ENCODE measurements at places on chromosomes 1 and 21. TPM values are rescaled to one million over a fixed set of nuclear protein-coding genes. Genes with fewer than 3 reads are reported as not detected.
A peak's percentile ranks its signal among the peaks of the same experiment; 100 is the strongest.

HPDL gene
- 8.6 TPM for total RNA-seq

DNA sequence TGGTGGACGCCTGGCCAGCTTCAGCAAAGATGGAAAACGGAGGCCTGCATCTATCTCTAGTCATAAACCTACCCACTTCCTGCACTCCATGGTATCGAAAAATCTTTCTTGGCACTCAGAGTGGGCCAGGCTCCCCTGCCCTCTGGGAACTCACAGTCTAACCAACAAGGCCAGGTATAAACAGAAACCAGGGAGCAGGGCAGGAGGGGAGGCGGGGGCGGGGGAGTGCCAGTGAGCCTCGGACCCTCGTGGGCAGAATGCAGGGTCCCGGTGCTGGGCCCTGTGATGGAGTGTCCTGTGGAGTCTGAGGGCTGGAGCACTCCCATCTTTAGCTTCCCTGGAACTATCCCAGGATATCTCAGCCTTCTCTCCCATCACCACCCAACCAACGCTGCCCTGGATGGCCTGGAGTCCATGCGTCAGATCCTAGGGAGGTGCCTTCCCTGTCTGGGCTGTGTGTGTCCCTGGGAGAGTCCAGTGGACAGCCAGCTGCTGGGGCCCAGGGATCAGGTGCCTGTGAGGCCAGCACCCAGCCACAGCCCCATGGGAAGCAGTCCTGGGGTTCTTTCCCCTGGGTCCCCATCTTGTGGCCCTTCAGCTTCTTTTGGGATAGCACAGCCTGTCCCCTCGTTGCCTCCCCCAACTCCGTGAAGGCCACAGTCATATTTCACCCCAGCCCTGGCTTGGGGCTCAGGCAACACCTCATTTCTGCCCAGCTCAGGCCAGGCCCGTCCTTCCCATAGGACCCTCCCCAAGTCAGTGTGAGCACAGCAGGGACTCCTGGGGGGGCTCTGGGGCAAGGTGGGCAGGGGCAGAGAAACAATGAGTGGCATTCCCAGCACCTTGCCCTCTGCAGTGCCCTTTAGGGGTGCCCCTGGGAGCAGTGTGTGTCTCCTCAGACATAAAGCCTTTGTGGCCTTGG lies 1.1 kb upstream of the EPS8L3 start:
- H3K27me3 ChIP-seq = no peaks in the 10 kb centered on the region
- H3K27ac ChIP-seq = peak overlapping the region; percentile 93
- H3K4me1 ChIP-seq = no peaks in the 10 kb centered on the region

GRCh38 chr21:26851109-26851944 lies 6.1 kb upstream of the ADAMTS1 start:
- H3K36me3 ChIP-seq = no peaks in the 10 kb centered on the region
- no peaks in the 10 kb centered on the region for H3K4me1 ChIP-seq
- H3K27me3 ChIP-seq = no peaks in the 10 kb centered on the region

- peak; percentile 87 for DNase-seq
- H3K4me1 ChIP-seq = no peaks in the 10 kb centered on the region
- peak within 1 kb of the TSS; percentile 57 for H3K4me3 ChIP-seq
Measured at GRCh38 chr1:200738327-200738948, at the start of gene CAMSAP2. Gene CAMSAP2 (plus strand): TSS chr1:200738893. CDS start chr1:200739828, 935 bp downstream.

- H3K4me1 ChIP-seq = no peaks in the 10 kb centered on the region
- DNase-seq = no peak
- H3K27me3 ChIP-seq = no peaks in the 10 kb centered on the region
- H3K4me3 ChIP-seq = no peak overlapping the region
Measured at GRCh38 chr1:225944387-225944786, 3.4 kb upstream of the LEFTY2 start.

- H3K4me1 ChIP-seq = peaks cover 4% of the 10 kb centered on the region
- no peak overlapping the region for H3K4me3 ChIP-seq
- H3K36me3 ChIP-seq = no peaks in the 10 kb centered on the region
Measured at GRCh38 chr1:207882692-207883091, 28.2 kb downstream of the CD34 start.

- H3K27me3 ChIP-seq = no peaks in the 10 kb centered on the region
- no peak for DNase-seq
- no peaks in the 10 kb centered on the region for H3K36me3 ChIP-seq
- H3K4me3 ChIP-seq = no peak overlapping the region
Measured at GRCh38 chr1:216005916-216006315, 417.3 kb downstream of the USH2A start.

- no peak overlapping the region for H3K27ac ChIP-seq
- no peaks in the 10 kb centered on the region for H3K27me3 ChIP-seq
- no peaks in the 10 kb centered on the region for H3K4me1 ChIP-seq
- DNase-seq = no peak
- H3K4me3 ChIP-seq = no peak overlapping the region
- no peaks in the 10 kb centered on the region for H3K36me3 ChIP-seq
Measured at GRCh38 chr1:97120806-97121205, 399.2 kb downstream of the PTBP2 start.

- no peaks in the 10 kb centered on the region for H3K36me3 ChIP-seq
- no peaks in the 10 kb centered on the region for H3K4me1 ChIP-seq
- no peak for DNase-seq
- no peak overlapping the region for H3K27ac ChIP-seq
- no peaks in the 10 kb centered on the region for H3K27me3 ChIP-seq
- H3K4me3 ChIP-seq = no peak overlapping the region
Measured at GRCh38 chr1:53956308-53957168, 10.4 kb downstream of the LRRC42 start.

FBXO42 gene
- 27.1 TPM for total RNA-seq

- no peaks in the 10 kb centered on the region for H3K36me3 ChIP-seq
- H3K4me1 ChIP-seq = no peaks in the 10 kb centered on the region
- no peaks in the 10 kb centered on the region for H3K27me3 ChIP-seq
Measured at GRCh38 chr21:14235101-14235500, 19.1 kb downstream of the RBM11 start.

AIRE gene
- not detected for total RNA-seq

GADD45A gene
- total RNA-seq = 61.3 TPM

DNA sequence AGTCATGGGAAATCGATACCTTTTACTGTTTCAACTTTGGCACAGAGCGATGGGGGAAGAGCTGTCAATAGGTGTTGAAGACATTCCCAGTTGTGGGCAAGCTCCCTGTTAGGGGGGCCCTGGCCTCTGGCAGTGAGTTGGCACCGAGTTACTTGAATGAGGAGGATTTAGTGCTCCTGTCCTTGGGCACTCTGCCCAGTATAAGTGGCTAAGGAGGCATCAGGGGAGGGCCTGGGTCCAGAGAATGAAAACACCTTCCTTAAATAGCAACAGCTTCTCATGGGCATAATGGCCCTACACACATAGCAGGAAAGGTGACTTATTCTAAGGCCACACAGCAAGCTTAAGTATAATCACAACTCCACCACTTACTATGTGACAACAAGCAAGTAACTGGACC lies 664.4 kb downstream of the PTPRU start:
- no peaks in the 10 kb centered on the region for H3K27me3 ChIP-seq
- H3K36me3 ChIP-seq = no peaks in the 10 kb centered on the region
- no peak for DNase-seq
- no peak overlapping the region for H3K4me3 ChIP-seq
- no peaks in the 10 kb centered on the region for H3K4me1 ChIP-seq

DDR2 gene
- total RNA-seq = 112 TPM

DNA sequence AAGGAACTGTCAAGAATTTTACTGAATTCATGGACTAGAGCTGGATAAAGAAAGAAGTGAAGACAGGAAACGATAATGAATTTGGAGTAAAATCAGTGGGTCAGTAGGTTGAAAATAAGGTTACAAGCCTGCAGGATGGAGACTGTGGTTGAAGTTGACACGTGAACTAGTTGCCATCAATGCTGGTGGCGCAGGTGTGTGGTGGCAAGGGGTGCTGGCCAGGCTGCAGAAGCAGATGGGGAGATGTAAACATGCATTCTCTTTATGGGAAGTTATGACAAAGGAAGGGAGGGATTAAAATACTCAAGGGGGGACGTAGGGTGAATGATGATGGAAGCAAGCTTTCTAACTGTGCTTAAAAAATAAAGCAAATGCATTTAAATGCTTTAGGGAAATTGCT lies 263.1 kb downstream of the KCNJ6 start:
- no peak overlapping the region for H3K4me3 ChIP-seq
- no peaks in the 10 kb centered on the region for H3K4me1 ChIP-seq
- no peak for DNase-seq
- no peaks in the 10 kb centered on the region for H3K27me3 ChIP-seq
- H3K27ac ChIP-seq = no peak overlapping the region

GRCh38 chr1:15282038-15282437 lies 35.0 kb downstream of the FHAD1 start:
- no peak for DNase-seq
- H3K36me3 ChIP-seq = no peaks in the 10 kb centered on the region
- H3K4me3 ChIP-seq = no peak overlapping the region
- no peaks in the 10 kb centered on the region for H3K4me1 ChIP-seq

DNA sequence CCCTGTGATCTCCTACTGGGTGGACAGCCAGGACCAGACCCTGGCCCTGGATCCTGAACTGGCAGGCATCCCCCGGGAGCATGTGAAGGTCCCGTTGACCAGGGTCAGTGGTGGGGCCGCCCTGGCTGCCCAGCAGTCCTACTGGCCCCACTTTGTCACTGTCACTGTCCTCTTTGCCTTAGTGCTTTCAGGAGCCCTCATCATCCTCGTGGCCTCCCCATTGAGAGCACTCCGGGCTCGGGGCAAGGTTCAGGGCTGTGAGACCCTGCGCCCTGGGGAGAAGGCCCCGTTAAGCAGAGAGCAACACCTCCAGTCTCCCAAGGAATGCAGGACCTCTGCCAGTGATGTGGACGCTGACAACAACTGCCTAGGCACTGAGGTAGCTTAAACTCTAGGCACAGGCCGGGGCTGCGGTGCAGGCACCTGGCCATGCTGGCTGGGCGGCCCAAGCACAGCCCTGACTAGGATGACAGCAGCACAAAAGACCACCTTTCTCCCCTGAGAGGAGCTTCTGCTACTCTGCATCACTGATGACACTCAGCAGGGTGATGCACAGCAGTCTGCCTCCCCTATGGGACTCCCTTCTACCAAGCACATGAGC lies 17.2 kb upstream of the SLC25A44 start:
- H3K27ac ChIP-seq = no peak overlapping the region
- no peak for DNase-seq
- H3K4me3 ChIP-seq = no peak overlapping the region
- H3K4me1 ChIP-seq = no peaks in the 10 kb centered on the region
- H3K36me3 ChIP-seq = no peaks in the 10 kb centered on the region
- H3K27me3 ChIP-seq = no peaks in the 10 kb centered on the region

DNA sequence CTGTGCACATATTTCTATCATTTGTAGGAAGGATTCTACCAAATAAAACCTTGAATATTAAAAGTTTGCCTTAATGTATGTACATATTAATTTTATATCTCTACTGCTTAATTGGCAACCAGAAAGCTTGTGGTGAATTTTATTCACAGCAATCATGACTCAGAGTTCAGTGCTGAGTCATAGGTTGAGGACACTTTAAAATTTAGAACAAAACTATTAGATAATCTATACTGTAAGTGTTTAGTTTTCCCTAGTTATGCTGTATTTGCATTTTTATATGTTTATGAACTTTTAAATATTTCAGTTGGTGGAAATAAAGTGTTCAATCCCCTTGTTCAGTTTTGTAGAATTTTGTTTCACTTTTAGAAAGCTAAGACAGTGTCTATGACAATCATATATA lies 841.5 kb downstream of the KCNT2 start:
- H3K27me3 ChIP-seq = no peaks in the 10 kb centered on the region
- no peak for DNase-seq

GRCh38 chr21:37682966-37683365 lies 233.3 kb downstream of the KCNJ6 start:
- H3K4me3 ChIP-seq = no peak overlapping the region
- H3K4me1 ChIP-seq = no peaks in the 10 kb centered on the region
- no peak for DNase-seq
- H3K27me3 ChIP-seq = no peaks in the 10 kb centered on the region
- no peaks in the 10 kb centered on the region for H3K36me3 ChIP-seq

SLAMF9 gene
- total RNA-seq = not detected

FCAMR gene
- total RNA-seq = 0.85 TPM

DNA sequence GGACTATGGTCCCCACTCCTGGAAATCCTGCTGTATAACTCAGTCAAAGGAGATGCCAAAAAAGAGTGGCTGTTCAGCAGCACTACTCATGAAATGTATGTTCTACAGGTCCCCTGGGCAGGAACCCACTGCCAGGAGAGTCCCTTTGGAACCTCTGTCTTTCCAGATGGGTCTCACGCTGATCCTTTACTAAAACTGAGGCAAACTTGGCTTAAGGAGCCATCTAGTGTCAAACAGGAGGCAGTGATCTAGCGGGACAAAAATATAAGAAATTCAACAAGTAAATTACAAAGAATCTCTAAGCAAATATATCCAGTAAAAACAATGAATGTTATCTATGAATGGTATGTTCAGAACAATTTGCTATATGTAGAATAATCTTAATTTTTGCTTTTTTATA lies 80.5 kb upstream of the PRMT6 start:
- no peak overlapping the region for H3K4me3 ChIP-seq
- no peaks in the 10 kb centered on the region for H3K36me3 ChIP-seq
- DNase-seq = no peak

DNA sequence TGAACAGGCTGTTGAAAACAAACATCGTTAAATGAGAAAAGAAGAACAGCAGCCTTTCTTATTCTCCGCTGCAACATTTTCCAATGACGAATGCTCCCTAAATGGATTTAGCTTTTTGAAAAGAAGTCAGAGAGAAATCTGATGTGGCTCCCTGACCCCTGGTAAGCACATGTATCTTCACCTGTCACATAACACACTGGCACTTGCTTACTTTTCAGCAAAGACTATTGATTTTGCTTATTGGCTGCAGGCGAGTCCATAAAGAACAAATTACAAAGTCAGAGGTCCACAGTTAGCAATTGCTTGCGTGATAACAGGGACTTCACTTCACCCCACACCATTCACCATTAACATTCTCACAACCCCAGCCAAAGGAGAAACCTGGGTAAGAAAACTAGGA lies 362.8 kb downstream of the GPATCH2 start:
- no peak overlapping the region for H3K4me3 ChIP-seq
- H3K27me3 ChIP-seq = no peaks in the 10 kb centered on the region
- H3K36me3 ChIP-seq = no peaks in the 10 kb centered on the region

- no peak overlapping the region for H3K4me3 ChIP-seq
- no peak overlapping the region for H3K27ac ChIP-seq
Measured at GRCh38 chr1:1179983-1180861, 6.5 kb downstream of the TTLL10 start.

- no peak overlapping the region for H3K27ac ChIP-seq
- no peak overlapping the region for H3K4me3 ChIP-seq
- peaks cover 33% of the 10 kb centered on the region for H3K36me3 ChIP-seq
- no peaks in the 10 kb centered on the region for H3K4me1 ChIP-seq
- H3K27me3 ChIP-seq = no peaks in the 10 kb centered on the region
- no peak for DNase-seq
Measured at GRCh38 chr1:94537254-94537653, 4.3 kb downstream of the F3 start.

GRCh38 chr1:74245168-74245772 lies 10.1 kb downstream of the TNNI3K start:
- H3K36me3 ChIP-seq = no peaks in the 10 kb centered on the region
- no peak overlapping the region for H3K4me3 ChIP-seq
- DNase-seq = no peak

DNA sequence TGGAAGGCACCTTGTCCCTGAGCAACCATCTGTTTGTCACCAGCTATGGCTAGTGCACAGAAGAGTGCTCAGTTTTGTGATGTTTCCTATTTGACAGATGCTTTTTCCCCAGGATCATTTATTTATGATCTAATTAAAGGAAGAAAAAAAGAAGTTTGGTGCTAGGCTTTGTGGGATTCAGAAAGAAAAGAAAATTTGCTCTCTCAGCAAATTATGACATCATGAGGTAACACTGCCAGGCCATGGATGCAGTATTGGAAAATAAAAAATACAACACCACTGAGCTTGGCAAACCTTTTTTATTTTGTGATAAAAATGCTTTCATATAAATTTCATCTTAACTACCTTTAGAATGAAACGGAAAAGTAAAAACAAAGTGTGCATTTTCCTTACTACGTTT lies 15.5 kb upstream of the ADAM30 start:
- no peaks in the 10 kb centered on the region for H3K27me3 ChIP-seq
- no peak overlapping the region for H3K4me3 ChIP-seq
- no peaks in the 10 kb centered on the region for H3K36me3 ChIP-seq
- no peak for DNase-seq

All from Peyer's patch (tissue), 4 donors.